ENCODE measurements at places on chromosomes 7 and 10.

- no peak for DNase-seq
Observed at GRCh38 chr7:134836447-134836846, 57.0 kb downstream of the CALD1 start.

DNA sequence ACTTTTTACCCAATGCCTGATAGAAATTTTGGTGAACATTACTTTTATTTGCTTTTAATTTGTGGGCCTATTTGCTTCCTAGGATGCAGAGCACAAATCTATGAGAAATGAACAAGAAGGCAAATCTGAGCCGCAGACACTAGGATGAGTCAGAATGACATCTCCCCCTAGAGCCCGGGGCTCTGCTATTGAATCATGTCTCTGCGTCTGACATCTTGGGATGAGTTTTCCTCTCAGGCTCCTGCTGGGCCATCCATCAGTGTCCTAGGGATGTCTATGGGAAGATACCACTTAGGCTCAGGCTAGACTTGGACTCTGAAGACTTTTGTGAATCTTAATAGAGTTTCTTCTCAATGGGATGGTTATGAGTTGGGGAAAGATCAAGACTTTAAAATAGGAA, 157.3 kb upstream of the MTPN start:
- no peak for DNase-seq

DNA sequence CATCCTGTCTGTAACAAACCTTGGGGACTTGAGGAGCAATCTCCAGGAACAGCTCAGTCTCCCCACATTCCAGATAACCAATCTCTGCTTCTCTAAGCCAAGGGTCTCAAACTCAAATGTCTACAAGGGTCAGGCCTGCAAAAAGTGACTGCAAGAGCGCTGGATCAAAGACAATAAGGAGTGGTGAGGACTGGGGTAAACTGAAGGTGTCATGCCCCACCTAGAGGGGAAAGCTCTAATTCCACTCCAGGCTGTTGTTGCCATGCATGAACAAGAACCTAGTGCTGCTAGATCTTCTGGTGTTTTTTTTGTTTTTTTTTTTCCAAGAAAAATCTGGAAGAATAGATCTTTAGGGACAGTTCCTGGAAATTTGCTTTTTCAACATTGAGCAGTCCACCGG, 117.9 kb upstream of the MACROH2A2 start:
- no peak for DNase-seq

DNA sequence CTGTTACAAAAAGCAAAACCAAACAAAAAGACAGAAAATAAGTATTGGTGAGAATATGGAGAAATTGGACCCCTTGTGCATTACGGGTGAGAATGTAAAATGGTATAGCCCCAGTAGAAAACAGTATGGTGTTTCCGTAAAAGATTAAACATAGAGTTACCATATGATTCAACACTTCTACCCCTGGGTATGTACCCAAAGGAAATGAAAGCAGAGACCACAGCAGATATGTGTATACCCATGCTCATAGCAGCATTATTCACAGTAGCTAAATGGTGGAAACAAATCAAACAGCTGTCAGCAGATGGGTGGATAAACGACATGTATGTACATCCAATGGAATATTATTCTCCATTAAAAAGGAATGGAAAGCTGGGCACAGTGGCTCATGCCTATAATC, 42.4 kb downstream of the STARD3NL start:
- DNase-seq = no peak

DNA sequence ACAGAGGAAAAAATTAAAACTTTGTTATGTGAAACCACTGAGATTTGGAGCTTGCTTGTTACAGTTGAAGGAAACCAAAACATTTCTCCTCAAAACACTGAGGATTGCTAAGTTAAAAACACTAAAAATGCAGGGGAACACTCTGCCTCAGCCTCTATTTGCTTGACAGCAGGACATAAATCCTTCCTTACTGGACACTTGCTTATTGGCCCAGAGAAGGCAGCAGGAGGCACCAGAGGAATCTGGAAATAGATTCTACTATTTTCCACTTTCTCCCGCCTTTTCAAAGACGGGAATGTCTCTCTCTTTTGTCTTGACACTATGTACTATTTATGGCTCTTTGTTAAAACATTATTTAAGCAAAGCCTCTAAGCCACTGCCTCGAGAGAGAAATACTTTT, 67.9 kb downstream of the MTURN start:
- no peak for DNase-seq

DNA sequence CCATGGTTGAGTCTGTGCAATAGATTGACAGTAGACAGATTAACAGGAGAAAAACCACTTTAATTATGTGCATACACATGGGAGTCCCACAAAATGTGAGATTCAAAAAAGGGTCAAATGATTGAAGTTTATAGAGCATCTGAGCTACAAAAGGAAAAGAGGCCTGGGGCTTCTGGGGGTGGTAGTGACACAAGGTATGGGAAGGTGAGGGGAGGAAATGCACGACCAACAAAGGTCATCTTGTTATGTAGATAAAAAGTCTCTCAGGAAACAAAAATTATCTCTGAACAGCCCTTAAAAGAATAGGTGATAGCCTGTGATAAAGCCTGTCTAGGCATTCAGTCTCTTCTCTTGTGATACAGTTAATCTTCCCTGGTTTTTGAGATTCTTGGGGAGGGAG, 141.7 kb downstream of the SEC23IP start:
- no peak for DNase-seq

All from T-cell (primary cell).